Suppressor macrophage (primary cell): ENCODE measurements at places on chromosomes 13 and 19.

- no peak for DNase-seq
These were observed 6.9 kb upstream of the SBK3 start for GRCh38 chr19:55552206-55552605.

DNA sequence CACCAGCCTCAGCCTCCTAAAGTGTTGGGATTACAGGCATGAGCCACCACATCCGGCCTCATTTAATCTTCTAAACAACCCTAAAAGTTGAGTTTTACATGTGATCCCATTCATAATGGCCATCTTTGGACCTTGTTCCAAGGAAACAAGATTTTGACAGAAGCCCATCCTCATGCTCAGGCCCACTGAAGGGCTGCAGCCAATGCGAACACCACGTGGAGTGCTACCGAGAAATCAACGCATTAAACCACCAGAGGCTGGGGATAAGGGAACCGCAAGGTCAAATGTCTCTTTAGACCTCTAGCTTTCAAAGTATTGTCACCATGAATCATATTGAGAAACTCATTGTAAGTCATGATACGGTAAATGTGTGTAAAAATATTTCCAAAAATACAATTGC lies 49.4 kb upstream of the DOCK9 start:
- DNase-seq, result no peak

GRCh38 chr13:106061781-106062180 lies 473.7 kb downstream of the EFNB2 start:
- DNase-seq, result no peak

DNA sequence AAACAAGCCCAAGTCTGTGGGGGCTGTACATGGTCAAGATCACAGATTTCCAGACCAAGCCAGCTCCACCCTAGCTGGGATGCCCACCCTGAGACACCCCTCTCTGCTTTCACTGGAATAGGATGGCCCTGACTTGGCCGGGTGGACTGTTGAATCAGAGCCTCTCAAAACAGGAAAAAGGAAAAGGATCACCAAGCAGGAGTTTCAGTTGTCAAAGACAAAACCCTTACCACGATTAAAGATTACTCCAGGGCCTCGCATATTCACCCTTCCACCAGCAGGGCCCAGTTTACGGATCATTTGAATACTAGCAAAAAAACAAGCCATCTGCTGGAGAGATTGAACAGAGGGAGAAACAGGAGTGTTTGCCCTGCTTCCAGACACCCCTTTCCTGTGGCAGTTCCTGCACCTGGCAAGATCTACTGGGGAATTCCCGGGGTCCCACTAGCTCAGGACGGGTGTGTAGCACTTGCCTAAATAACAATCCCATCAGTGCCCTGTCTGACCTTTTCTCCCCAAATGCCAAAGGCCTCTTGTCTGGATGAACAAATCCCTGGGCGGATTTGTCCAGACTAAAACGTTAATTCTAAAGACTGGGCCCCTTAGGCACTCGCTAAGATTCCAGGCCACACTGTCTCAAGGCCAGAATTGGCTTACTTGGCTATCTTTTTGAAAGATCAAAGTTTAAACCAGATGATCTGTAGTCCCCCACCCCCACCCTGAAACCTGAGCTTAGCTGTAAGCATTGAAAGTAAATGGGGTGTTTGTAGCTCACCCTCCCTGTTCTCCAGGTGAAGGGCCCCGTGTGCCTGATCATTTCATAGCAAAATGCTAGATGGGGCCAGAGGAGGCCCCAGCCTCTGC lies 38.4 kb downstream of the ACTN4 start:
- DNase-seq, result peak; percentile 30

GRCh38 chr13:23159205-23159759 lies 21.5 kb upstream of the SGCG start:
- DNase-seq, result peak; percentile 62

DNA sequence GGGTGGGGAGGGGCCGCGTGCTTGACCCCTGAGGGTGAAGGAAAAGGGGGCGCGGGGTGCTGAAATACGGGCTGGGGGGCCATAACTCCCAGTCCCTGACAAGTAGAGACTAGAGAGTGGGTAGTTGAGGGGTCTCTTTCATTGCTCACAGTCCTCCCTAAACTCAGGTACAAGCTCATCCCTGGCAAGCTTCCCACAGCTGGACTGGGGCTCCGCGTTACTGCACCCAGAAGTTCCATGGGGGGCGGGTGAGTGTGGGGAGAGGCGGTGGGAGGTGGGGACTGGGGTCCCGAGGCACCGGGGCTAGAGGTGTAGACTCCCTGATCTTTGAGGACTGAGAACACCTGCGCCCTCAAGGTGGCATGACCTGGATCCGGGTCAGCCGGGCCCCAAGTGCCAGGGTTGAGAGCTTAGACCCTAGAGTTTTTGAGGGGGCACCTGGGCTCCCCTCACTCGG lies 1.3 kb downstream of the ETV2 start:
- no peak for DNase-seq

DNA sequence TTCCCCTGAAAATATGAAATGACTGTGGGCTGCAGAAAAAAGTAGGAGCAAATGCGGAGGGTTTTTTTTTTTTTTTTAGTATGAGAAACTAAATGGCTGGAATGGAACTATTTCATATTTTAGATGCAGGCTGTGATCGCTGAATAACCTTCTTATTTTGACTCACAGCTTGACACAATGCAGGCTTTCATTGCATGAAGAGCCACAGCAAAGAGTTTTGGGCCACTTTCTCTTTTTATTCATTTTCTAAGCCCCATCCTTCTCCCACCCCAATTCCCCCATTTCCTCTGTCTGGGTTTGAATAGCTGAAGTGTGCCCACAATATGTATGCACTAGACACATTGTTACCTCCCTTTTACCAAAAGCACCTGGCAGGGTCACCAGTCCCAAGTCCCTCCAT lies 125.9 kb downstream of the COG6 start:
- no peak for DNase-seq

DNA sequence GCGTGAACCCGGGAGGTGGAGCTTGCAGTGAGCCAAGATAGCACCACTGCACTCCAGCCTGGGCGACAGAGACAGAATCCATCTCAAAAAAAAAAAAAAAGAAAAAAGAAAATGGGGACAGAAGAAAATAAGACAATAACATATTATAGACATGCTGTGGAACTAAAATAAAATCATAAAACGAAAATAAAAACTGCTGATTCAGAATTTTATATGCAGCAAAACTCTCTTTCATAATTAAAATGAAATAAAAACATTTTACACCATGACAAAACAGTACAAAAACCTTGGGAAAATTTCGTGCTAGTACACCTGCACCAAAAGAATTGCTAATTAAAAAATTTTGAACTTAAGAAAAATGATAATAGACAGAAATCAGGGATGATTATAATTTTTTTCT lies 2245.1 kb downstream of the PCDH9 start:
- no peak for DNase-seq

- no peak for DNase-seq
These were observed 127.9 kb downstream of the DIAPH3 start for GRCh38 chr13:60035874-60036273.

- DNase-seq, result no peak
These were observed 152.8 kb downstream of the CYSLTR2 start for GRCh38 chr13:48806522-48806921.

DNA sequence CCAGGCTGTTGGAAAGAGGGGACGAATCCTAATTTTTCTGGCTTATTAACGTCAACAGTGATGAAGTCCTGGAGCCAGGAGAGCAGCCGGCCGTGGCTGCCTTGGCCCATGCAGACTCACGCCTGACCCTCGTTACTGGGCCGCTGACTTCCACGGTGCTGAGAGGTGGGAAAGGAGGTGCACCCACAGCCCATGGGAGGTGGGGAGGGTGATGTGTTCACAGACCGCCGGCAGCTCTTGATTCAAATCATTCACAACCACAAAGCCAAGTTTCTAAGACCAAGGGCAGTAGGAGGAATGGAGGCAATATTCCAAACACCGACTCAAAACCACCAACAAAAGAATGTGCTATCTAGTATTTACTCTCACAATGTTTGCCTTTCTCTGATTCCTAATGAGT lies 24.3 kb downstream of the COL4A2 start:
- no peak for DNase-seq

DNA sequence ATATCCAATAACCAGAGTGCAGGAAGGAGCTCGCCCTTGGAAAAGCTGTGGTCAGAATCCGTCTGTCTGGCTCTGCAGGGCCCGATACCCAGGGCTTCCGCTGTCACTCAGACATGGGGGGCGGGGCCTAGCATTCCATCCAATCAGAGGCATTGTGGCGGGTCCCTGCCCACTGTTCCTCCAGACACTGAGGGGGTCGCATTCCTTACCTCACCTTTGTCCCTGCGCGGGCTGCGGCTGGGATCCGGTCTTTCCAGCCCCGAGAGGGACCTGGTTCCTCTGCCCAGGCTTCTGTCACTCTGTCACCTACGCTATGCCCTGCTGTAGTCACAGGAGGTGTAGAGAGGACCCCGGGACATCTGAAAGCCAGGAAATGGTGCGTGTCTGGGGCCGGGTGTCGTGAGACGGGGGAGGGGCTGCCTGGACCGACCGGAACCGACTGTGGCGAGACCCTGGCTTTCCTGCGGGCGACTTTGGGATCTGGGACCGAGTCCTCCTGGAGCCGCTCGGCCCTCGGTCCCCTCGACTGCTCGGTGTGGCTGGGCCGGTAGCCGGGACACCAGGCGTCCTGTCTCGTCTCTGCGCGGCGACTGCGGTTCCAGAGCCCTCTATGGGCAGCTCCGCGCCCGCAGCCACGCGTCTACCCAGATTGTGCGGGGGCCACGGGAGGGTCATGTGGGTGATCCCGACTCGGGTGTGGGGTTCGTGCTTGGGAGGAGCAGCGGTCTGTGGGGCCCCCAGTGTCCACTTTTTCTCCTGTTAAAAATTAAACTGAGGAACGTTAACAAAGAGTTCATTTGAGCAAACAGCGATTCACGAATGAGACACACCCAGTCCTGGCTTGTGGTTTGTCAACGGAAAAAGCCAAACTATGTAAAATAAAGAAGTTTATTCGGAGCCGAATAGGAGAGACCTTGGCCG lies at the start of gene ZNF69:
ZNF69 (plus strand) TSS at position 172 of the 921 bp plus-strand sequence; CDS start at position 314, 142 bp downstream.
- peak; percentile 59 for DNase-seq

GRCh38 chr19:2720777-2721569 lies at the start of gene DIRAS1:
Gene DIRAS1, minus strand, starts transcription at chr19:2721372. Its CDS starts 3,566 bp downstream, at chr19:2717806.
- DNase-seq, result no peak

- DNase-seq, result no peak
These were observed 3.4 kb downstream of the FREM2 start for GRCh38 chr13:38690231-38690630.

DNA sequence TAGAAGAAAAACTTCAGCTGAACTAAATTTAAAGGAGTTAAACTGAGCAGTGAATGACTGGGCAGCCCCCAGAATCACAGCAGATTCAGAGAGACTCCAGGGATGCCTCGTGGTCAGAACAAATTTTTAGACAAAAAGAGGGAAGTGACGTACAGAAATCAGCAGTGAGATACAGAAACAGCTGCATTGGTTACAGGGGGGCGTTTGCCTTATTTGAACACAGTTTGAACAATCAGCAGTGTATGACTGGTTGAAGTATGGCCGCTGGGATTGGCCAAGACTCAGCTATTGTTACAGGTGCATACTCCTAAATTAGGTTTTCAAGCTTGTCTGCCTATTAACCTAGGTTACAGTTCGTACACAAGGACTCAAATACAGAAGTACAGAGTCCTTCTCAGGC lies 2.2 kb upstream of the SPRYD7 start:
- DNase-seq, result peak; percentile 62

DNA sequence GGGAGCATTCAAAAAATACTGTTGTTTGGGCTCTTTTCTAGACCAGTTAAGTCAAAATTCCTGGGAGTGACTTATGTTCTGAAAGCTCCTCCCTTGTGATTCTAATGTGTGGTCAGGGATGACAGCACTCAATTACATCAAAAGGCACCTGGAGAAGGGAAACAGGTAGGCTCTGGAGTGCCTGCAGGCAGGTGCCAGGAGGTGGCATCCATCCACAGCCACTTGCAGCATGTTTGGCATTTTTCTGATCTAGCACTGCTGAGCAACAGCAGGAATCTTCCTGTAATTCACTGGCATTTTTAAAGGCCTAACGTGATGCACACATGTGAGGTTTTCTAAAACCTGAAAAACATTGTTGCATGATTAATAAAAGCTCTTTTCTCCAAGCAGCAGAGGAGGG lies 94.6 kb downstream of the CCNA1 start:
- DNase-seq, result no peak

DNA sequence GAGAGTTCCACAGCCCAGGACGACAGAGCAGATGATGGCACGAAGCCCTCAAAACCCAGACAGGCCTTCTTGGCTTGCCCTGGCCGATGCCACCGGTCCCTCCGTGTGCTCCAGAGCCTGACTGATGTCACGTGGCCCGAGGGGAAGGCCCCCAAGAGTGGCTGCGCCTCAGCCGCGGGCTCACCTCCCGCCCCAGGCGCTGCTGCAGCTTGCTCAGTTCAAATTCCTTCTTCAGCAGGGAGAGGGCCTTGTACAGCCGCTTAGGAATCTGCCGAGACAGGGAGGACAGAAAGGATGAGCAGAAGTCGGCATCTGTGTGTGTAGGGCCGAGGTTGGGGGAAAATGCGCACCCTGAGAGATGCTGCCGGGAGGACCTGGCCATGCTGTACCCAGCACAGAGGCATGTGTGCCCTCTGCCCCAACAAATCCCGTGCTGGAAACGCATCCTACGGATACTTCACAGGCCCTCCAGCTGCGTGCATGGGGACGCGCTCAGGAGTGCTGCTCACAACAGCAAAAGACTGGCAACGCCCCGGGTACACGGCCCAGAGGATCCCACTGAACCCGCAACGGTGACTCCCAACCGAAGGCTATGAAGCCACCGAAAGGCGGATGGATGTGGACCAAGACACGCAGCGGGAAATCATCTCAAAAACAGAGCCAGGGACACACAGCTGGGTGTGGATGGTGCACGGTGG lies 12.9 kb downstream of the LONP1 start:
- DNase-seq, result no peak

- no peak for DNase-seq
These were observed 3.1 kb upstream of the TSHZ3 start for GRCh38 chr19:31352296-31352781.

DNA sequence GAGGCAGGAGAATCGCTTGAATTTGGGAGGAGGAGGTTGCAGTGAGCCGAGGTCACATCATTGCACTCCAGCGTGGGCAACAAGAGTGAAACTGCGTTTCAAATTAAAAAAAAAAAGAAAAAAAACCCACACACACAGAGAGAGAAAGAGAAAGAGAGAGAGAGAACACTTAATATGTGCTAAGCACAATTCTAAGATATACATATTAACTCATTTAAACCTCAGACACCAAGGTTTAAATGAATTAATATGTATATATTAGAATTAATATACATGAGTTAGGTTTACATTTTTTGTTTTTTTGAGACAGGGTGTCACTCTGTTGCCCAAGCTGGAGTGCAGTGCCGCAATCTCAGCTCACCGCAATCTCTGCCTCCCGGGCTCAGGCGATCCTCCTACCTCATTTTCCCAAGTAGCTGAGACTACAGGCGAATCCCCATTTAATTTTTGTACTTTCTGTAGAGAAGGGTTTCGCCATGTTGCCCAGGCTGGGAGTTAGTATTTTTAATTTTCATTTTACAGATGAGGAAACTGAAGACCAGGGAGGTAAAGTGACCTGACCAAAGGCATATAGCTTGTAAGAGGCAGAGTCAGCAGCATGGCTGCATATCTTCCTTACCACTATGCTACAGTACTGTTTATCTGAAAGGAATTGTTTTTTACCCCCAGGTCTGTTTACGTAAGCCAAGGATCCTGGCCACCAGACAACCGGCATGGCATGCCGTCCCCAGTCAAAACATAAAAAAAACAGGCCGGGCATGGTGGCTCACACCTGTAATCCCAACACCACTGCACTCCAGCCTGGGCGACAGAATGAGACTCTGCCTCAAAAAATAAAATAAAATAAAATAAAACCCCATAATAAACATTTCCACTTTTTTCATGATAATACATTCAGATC lies 2.3 kb downstream of the SYMPK start:
- no peak for DNase-seq
